LoVo (cell line): ENCODE measurements at places on chromosomes 13 and 19.

DNA sequence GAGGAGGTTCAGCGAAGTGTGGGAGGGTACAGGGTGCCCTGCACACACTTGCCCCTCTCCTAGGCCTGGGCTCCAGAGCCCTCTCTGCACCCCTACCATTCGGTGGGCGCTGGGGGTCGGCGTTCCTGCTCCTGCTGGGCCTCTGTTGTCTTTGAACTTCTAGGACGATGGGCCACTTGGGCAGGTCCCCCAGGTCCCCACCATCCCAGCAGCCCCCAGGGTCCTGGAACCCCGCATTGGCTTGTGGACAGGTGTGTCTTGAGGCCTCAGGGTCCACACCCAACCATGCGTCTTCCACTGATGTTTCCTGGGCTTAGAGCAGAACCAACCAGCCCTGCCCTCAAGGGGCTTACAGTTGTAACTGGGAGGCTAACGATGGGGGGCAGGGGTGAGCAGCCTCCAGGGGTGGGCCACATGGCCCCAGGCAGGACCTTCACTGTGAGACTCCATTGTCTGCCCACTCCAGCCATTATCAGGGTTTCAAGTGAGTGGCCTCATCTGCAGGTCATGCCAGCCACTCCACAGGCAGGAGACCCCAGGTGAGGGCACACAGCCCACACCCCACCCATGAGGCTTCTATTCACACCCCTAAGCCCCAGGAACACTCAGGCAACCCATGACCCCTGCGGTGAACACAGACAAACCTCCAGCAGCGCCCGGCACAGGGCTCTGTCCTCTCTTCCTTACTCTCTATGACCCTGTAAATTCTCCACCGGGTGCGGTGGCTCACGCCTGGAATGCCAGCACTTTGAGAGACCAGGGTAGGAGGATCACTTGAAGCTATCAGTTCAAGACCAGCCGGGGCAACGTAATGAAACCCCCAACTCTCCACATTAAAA lies 2.0 kb upstream of the KLF16 start:
- DNase-seq: no peak

- no peak for DNase-seq
Observed at GRCh38 chr19:58551577-58552471, 3.1 kb downstream of the CHMP2A start.

DNA sequence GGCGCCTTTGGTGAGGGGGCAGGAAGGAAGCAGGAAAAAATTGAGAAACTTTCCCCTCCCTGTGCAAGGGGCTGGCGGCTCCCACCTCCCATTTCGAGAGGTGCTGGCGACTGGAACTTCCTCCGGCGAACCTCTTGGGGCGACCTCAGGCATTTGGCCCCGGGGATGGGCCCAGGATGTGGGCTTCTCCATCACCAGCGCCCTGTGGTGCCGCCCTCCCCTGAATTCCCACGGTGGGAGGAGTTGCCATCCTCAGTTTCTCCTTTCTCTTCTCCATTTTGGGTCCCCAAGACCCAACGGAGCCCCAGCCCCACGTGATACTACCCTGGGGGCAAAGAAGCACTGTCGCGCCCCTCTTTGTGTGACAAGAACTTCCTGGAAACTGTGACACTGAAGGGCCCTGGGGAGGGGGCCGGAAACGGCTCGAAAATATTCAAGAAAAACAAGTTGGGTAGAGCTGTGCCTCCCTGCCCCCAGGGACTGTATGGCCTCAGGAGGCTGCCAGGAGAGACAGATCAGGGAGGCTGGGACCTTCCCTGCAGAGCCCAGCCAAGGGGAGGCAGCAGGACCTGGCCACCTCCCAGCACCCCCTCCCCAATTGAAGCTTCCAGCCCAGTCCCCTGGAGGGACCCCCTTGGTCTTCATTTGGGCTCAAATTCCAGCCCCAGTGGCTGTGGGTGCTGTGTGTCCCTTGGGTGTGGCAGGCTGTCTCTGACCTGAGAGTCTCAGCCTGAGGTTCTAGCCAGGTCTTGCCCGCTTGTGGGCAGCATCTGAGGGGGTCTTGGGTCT lies 16.2 kb upstream of the AP1M2 start:
- DNase-seq: no peak

DNA sequence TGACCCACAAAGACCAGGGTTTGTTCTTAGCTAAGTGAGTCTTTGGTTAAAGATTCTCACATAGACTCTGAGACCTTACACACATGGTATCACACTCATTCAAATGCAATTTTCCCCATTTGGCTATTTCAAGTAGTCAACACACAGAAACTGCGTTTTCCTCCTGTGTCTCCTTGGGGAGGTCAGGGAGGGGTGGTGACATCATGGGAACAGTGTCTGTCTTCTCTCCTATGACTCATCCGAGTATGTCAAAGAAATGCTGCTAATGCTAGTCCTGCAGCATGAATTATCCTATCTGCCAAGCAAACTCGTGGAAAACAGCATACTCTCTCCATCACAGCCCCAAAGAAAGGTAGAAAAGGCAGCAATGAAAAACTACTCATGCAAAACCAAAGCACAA lies 100.2 kb downstream of the ENOX1 start:
- no peak for DNase-seq

GRCh38 chr13:85031771-85032170 lies 767.4 kb downstream of the SLITRK6 start:
- DNase-seq: no peak

GRCh38 chr13:98752467-98753290 lies at the start of gene SLC15A1:
Gene SLC15A1 (minus strand): TSS chr13:98752672. CDS start chr13:98752598, 74 bp downstream.
- DNase-seq: no peak

DNA sequence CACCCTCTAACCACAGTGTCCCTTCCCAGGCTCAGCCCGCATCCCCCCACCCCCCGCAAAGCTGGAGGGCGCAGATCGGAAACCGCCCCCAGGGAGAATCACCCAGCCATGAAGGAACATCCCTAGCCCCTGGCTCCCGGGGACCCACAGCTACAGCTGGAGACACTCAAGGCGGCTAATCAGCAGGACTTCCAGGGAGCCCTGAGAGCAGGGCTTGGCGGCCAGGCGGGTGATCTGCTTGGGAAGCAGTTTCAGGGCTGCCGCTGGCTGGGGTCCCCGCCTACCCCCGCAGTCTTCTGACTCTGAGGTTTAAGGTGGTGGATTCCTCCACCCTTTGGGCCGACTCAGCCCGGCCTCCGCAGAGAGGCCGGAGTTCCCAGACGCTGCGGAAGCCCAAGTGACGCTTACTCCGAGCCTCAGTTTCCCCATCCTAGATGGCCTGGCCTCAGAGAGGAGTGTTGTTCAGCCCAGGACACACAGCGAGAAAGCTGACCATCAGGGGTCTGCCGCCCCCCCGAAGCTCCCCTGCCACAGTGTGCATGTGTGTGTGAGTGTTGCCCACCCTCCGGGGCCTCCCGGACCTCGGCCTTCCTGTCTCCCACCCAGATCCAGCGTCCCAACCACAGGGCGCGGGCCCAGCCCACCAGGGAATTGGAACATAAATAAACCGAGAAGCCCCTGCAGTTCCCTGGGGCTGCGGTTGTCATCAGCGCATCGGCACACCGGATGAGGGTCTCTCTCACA lies 9.8 kb downstream of the FUT6 start:
- DNase-seq: no peak

DNA sequence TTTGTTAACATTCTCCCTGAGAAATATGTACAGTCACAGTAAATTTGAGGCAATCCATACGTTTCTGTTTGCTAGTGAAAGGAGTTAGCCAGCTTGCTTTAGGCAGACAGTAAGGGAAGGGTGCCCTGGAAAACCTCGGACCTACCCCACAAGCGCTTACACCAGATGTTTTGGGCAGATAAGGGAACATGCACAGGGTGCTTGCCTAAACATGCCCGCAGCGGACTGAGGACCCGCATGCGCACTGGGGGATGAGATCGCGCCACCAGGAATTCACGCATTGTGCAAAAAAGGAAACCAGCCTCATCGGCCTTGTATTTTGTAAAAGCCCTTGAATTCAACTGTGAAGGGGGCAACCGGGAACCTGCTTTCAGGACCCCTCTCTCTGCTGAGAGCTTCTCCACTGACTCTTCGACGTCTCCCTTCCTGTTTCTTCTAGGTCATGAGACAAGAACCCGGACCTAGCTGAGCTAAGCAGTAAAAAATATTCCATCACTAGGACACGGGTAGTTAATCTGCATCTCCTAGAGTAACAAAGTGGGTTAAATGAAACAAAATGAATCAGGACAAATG lies 1399.2 kb upstream of the ATXN8OS start:
- DNase-seq: no peak

DNA sequence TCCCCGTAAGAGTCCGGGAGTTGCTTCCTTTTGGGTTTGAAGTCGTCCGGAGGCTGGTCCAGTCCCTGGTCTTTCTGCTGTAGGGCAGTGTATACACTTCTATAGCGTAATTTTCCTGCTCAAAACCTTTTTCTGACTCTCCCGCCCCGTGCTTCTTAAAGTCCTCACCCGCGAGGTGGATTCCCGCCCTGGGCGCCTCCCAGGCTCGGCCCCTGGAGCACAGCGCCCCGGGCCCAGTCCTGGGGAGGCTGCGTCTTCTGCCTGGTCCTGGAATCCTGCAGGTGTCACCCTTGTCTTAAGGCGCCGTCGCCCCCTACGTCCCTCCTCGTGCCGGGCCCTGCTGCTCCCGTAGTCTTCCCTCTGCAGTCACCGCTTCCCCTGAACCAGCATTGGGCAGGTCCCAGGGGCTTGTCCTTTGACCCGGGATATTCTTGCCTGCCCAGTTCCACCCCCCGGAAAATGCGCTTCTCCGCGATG lies 34.4 kb upstream of the ZNF808 start:
- DNase-seq: no peak

DNA sequence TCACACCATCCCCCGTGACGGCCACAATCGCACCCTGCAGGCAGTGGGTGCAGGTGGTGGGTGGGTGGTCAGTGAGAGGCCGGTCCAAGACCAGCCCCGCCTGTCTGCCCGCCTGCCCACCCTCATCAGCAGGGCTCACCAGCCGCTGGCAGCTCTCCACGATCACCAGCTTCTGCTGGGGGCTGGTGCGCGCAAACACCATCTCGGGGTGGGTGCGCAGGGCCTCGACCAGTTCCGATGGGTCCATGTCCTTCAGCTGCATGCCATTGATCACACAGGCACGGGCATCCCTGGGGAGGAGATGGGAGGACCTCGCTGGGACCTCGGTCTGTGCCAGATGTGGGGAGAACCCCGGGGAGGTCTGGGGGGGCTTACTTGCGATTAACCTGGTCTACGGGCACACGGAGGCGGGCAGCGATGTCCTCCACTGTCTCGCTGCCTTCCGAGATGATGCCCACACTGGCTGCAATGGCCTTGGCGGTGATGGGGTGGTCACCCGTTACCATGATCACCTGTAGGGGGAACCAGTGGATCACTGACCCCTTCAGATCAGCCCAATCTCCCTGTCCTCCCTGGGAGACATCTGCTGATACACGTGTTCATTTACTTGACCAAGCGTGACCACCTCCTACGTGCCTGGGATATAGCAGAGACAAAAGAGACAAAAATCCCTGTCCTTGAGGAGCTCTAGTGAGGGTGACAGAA lies 8.0 kb downstream of the ATP4A start:
- DNase-seq: peak; percentile 41
